ENCODE measurements at places on chromosomes 12 and 14.

DNA sequence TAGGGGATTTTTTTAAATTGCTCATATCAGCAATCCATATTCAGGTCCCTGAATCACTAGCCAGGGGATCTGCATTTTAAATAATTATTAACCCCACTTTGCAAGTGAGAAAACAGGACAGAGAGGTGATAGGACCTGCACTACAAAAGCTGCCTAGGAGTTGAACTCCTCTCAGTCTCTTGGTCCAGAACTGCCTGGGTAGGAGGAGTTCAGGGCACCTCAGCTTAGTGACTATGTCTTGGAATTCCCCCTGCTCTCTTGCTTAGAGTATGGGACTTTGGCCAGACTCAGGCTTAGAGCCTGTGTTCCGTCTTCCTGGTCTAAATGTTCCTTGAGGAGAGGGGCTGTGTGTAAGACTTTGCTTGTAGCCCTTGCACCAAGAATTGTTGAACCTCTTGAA is 68.2 kb upstream of the WSCD2 start:
- DNase-seq, result no peak

DNA sequence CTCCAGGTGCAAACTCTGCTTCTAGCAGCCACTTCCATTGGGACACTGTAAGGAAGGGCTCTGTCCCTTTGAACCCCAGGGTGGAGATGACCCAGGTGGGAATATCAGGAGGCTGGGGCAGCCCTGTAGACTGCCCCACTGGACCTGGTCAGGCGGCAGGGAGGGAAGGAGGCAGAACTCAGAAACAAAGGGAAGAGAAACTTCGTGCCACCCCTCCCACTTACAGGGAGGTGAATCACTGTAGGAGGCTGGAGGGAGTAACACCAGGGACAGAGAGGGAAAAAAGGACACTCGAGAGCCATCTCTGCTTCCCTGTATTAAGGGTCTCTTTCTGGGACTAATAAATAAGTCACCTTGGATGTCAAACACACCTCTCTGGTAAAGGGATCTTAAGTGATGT is 37.4 kb downstream of the ISCA2 start:
- no peak for DNase-seq

- no peak for DNase-seq
These were observed 81.5 kb downstream of the ESR2 start for GRCh38 chr14:64212666-64213065.

GRCh38 chr12:100987552-100988521 is 193.3 kb downstream of the ANO4 start:
- DNase-seq, result no peak

GRCh38 chr12:114562654-114563053 is 121.3 kb downstream of the TBX3 start:
- no peak for DNase-seq
